ENCODE measurements at places on chromosomes 7 and 10.

- no peak for DNase-seq
Measured at GRCh38 chr7:44461387-44461786, 29.1 kb downstream of the NUDCD3 start.

- no peak for DNase-seq
Measured at GRCh38 chr10:77185696-77186095, 451.9 kb downstream of the KCNMA1 start.

DNA sequence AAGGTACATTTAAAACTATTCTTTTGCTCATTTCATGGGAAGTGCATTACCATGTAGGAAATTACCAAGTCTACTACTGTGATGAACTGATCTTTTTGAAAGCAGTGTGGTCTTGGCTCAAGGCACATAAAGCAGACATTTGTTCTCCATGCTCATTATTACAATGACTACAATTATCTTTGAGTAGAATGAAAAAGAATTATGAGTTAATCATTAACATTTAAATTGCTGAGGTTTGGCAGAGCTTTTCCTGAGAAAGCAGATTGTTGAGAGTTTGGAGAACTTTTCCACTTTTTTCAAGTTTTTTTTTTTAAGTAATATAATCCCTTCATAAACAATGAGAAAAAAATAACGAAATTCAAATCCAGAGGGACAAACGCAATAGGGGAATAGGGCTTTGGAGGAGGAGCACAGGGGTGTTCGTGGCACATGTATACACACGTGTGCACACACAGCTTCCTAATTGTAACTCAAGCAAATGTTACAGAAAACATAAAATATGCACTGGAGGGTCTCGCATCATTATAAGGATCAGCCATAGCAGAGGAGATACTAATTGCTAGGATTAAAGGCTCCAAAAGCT is 8.9 kb upstream of the CUBN start:
- DNase-seq: no peak

- no peak for DNase-seq
Measured at GRCh38 chr10:25113191-25114035, 61.4 kb upstream of the GPR158 start.

GRCh38 chr10:87505366-87506111 is 846 bp downstream of the MINPP1 start:
- DNase-seq: no peak

DNA sequence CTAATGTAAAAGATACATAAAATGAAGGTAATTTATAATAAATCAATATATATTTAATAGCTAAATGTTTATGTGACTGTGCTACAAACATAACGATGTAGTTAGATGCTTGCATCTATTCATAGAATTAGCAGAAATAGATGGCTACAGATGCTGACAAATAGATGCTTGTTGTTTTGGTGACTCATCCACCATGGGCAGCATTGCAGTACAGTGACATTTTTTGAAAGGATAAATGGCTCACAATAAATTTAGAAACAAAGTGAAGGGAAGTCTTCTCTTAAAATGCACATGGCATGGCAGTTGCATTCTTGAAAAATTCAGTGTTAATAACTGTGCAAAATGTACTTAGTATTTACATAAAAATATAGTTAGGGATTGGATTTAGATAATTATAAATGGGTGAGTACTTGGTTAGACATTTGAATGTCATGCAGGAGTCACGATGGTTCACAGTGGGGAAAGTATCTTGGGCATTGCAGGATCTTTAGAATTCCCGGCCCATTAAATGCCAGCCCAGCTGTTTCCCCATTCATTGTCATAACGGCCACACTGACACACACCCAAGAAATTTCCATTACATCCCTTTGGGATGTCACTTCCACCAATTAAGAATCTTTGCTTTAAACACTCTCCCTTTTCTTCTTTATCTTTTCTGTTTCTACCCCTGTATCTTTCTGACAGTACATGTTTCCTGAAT is 564.1 kb downstream of the ATRNL1 start:
- no peak for DNase-seq

DNA sequence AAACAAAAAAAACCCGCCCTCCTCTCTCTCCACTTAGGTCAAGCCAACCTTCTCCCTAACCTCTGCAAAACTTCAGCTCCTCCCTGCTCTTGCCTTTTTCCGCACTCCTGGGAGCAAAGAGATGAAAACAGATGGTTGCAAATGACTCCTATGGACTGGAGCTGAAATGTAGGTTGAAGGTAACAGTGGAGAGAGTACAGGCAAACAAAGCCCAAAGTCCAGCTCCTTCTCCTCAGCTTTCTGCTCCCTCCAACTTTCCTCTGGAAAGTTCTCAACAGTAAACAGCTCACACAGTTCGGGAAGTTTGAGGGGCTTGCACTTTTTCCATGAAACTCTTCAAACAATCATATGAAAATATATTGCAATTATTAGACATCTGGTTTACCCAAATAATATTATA is 90.3 kb downstream of the SLC37A3 start:
- DNase-seq: no peak

DNA sequence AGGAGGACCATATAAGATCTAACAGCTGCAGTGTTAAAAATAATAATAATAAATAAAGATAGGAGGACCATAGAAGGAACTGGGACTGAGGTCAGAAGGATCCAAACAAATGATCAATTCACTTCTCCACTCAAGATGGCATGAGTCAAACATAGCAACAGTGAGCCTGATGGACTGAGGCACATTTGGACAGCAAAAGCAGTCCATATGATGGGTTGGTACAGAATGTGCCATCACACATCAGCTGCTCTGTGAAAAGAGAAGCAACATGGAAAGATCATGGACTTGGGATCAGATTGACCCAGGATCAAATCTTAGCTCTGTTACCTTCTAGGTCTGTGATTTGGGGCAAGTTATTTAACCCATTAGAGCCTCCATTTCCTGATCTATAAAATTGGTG is 188.9 kb upstream of the KMT2E start:
- no peak for DNase-seq

GRCh38 chr10:11448545-11449244 is 162.8 kb downstream of the USP6NL start:
- no peak for DNase-seq

DNA sequence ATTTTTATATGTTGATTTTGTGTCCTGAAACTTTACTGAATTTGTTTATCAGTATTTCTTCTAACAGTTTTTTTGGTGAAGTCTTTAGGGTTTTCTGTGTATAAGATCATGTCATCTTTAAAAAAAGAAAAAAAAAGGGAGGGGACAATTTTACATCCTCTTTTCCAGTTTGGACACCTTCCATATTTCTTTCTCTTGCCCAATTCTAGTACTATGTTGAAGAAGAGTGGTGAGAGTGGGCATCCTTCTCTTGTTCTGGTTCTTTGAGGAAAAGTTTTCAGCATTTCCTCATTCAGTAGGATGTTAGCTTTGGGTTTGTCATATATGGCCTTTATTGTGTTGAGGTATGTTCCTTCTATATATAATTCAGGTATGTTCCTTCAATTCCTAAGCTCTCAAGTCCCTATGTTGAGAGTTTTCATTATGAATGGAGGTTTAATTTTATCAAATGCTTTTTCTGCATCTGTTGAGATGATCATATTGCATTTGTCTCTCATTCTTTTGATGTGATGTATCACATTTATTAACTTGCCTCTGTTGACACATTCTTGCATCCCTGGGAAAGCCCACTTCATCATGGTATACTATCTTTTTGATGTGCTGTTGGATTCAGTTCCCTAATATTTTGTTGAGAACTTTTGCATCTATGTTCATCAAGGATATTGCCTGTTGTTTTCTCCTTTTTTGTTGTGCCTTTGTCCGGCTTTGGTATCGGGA is 12.1 kb downstream of the TAS2R40 start:
- DNase-seq: no peak

GRCh38 chr7:39540320-39540719 is 25.9 kb upstream of the YAE1 start:
- no peak for DNase-seq

- DNase-seq: no peak
Measured at GRCh38 chr10:72414642-72415041, 59.9 kb upstream of the DNAJB12 start.

GRCh38 chr10:75238182-75239095 is 2.7 kb upstream of the COMTD1 start:
- DNase-seq: no peak

DNA sequence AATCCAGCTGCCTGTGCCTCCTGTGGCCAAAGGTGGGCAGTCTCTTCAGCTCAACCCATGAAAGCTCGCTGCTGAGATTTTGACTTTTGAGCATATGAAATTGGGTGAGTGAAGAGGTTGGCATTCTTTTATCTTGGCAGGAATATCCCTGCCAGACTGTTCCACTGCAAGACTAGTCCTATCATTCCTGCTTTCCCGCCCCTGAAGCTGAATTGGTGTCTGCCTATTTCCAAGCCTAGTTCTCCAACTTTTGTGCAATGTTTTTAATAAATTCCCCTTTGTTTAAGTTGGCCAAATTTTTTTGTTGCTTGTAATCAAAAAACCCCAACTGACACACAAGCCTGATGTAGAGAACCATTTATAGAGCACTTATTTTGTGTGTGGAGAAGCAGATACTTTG is 34.8 kb upstream of the BICC1 start:
- DNase-seq: no peak

GRCh38 chr10:113108194-113108835 is 158.3 kb downstream of the TCF7L2 start:
- no peak for DNase-seq

GRCh38 chr7:29527505-29528108 is 36.0 kb upstream of the PRR15 start:
- DNase-seq: no peak

All from activated naive CD8-positive, alpha-beta T cell treated with anti-CD3 and anti-CD28 coated beads, Interleukin-2, amount 50 U/mL, for 16 hours (primary cell).